ENCODE measurements at places on chromosomes 4 and X.

- no peak for DNase-seq
These were observed 53.2 kb upstream of the C1QTNF7 start for GRCh38 chr4:15374656-15375055.

- DNase-seq = no peak
These were observed 218.3 kb downstream of the SOWAHB start for GRCh38 chr4:76679691-76680090.

DNA sequence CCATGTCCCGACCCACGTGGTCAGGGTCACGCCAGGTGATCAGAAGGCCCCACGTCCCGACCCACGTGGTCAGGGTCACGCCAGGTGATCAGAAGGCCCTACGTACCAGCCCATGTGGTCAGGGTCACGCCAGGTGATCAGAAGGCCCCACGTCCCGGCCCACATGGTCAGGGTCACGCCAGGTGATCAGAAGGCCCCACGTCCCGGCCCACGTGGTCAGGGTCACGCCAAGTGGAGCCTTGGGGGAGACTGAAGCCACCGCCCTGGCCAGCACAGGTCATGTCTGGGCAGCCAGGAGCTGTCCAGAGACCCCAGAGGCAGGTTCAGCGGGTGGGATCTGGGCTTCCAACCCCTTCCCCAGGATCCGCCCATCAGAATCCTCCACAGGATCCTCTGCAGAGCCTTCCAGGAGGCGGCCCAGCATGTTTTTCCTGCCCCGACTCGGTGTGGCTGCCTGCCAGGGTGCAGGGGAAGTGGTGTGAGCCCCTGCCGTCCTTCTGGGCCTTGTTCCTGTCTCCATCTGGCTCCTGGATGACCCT lies 58.4 kb downstream of the FAM53A start:
- no peak for DNase-seq

DNA sequence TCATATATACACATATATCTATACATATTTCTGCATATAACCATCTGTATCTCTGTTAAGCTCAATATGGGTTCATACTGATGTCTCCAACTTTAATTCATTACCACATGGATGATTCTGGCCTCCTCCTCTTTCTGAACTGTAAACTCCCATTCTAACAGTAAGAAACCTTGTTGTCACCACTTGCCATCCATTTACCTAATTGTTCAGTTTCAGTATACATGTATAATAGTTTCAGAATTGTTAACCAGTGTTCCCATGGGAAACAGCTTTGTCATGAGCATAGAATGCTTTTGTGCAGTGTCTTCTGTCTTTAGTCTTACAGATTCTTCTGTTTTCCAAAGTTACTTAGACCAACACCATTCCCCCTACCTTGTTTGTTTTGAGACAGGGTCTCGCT lies 35.9 kb downstream of the SLC9A6 start:
- DNase-seq = no peak

GRCh38 chr4:103478734-103479133 lies 241.1 kb downstream of the TACR3 start:
- no peak for DNase-seq

All from stimulated activated CD8-positive, alpha-beta memory T cell treated with anti-CD3 and anti-CD28 coated beads, Interleukin-2, amount 100 ng/mL, for 1 hour (primary cell).